ENCODE measurements at places on chromosomes 1 and 21.
A peak's percentile ranks its signal among the peaks of the same experiment; 100 is the strongest.

DNA sequence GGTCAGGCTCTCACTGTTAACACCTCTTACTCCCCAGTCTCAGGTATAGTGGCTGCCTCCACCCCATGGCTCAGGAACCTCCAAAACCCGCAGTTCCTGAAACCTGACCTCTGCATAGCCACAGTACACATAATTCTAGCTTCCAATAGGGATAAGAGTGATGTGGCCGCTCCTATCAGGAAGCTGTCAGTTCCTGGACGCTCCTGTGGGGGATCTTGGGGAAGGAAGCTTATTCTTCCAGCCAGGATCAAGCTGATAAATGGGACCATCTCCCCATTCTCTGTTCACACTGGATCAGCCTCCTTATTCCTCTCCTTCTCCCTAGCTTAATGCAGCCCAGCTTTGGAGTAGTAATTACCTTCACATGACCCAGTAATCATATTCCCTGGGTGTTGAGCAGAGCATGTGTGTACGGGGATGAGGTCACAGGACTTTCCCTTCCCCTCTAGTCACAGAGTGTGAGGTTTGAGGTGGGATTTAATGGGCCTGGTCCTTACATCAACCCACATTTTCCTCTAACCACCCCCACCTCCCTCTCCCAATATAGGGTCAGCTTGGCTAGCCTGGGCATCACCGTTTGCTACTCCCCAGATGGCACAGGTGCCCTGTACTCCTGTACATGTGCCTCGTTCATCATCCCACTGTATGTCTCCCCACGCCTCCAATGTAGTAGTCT lies 7.0 kb upstream of the POU3F1 start:
- no peak for DNase-seq

GRCh38 chr1:184469396-184469795 lies 82.6 kb downstream of the C1orf21 start:
- no peak for DNase-seq

DNA sequence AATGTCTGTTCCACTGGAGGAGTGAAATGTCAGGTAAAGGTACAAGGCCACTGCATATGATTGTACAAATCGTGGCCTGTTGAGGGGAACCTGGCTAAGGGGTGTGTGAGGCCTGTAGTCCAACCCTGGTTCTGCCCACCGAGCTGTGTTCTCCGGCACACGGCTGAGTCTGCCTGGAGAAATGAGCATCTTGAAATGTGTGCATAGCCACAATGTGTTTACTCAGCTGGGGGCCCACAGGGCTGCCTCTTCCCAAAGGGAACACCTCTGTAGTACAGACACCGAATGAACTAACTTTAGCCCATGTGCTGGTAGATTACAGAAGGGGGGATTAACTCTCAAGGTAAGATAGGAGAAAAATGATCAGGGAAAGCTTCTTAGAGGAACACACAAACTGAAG lies 30.2 kb downstream of the AK4 start:
- DNase-seq: no peak

DNA sequence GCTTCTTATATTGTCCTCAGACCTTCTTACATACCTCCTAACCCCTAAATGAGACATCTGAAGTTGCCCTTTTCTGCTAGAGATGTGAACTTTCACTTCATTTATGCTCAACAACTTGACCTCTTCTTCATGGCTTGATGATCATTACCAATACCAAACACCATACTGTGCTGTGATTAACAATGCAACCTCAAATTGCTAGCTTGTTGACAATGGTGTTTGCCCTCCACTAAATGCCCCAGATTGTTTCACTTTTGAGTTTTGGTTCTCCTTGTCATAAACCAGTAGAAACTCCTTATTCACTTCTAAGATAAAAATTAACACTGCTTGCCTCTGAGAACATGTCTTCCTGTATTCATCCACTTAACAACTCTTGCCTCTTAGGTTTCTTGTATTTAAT lies 5.6 kb downstream of the JAK1 start:
- no peak for DNase-seq

DNA sequence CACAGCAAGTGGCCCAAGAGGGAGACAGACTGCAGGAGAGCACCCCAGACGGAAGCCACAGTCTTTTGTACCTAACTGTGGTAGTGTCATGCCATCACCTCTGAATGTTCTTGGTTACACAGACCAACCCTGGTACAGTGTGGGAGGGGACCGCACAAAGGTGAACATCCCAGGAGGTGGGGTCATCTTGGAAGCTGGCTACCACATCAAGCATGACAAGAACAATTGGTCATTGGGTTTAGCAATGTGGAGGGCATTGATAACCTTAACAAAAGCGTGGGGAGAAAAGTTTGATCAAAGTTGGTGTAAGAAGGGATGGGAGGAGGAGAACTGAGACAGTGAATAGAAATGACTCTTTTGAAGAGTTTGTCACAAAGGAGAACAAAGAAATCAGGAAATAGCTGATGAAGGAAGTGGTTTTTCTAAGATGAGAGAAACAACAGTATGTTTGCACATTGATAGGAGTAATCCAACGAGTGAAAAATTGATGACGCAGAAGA lies 87.1 kb upstream of the CACNA1E start:
- no peak for DNase-seq

DNA sequence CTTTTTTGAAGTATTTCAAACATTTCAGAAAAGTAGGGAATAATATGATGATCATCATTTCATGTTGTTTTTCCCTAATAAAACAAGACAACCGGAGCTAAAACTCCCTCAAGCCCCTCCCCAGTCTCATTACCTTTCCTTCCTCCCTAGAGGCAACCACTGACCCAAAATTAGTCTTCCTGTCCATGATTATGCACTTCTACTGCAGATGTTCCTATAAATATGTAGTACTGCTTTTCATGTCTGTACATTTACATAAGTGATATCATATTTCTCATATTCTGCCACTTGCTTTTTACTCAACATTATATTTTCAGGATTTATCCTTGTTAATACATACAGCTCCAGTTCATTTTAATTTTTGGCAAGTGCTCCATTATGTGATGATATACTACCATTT lies 58.7 kb upstream of the GOLT1A start:
- no peak for DNase-seq

- no peak for DNase-seq
Measured at GRCh38 chr1:233357595-233358397, 30.3 kb downstream of the MAP3K21 start.

DNA sequence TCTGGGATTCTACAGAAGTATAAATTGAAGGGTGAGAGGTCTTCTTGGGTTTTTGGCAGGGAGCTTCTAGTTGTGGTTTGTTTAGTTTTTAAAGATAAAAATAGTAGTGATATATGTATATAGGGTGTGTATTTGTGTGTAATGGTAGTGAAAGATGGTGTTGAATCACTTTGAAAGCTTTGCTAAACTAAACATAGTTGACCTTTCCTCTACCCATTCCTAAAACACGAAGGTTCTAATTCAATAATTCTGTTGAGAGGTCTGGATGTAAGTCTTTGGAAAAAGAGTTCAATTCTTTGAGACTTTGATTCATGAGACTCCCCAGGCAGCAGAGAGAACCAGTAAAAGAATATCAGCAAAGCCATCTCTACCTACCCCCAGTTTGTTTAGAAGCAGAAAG lies 247.9 kb upstream of the DUSP10 start:
- no peak for DNase-seq

GRCh38 chr1:67376381-67376780 lies 53.8 kb downstream of the SERBP1 start:
- no peak for DNase-seq

GRCh38 chr1:115761601-115762302 lies 6.8 kb downstream of the CASQ2 start:
- no peak for DNase-seq

DNA sequence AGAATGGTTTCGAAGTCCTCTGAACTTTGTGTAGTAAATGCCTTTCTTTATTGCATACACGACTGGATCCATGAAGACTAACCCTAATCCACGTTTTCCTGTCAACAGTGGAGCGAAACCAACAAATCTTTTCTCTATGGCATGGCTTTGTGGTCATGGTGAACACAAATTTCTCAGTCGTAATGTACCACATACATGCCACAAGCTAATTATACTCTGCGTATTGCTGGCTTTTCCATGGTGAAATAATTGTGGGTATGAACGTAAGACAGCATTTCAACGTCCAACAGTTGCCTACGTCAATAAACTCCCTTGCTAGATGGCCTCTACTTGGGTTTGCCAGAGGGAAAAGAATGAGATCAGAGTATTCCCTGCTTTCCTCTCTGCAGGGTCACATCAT lies 27.5 kb downstream of the INTS7 start:
- DNase-seq: no peak

GRCh38 chr21:25424048-25424447 lies 183.2 kb downstream of the MRPL39 start:
- no peak for DNase-seq

DNA sequence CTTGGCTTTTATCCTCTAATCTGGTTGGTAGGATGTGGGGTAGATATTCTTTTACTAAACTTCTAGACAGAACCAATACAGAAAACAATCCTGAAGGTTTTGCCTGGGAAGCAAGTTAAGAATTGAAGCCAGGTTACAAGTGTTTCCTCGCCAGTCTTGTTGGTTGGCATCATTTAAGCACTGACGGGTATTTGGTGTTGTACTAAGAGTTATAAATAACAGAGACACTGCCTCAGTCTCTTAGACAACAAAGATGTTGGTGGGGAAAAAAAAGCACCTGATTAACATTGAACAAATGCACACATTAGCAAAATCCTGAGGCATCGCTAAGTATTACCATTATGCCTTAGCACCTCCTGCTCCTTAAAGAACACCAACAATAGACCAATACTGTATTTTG lies 272.2 kb downstream of the BRINP2 start:
- no peak for DNase-seq

DNA sequence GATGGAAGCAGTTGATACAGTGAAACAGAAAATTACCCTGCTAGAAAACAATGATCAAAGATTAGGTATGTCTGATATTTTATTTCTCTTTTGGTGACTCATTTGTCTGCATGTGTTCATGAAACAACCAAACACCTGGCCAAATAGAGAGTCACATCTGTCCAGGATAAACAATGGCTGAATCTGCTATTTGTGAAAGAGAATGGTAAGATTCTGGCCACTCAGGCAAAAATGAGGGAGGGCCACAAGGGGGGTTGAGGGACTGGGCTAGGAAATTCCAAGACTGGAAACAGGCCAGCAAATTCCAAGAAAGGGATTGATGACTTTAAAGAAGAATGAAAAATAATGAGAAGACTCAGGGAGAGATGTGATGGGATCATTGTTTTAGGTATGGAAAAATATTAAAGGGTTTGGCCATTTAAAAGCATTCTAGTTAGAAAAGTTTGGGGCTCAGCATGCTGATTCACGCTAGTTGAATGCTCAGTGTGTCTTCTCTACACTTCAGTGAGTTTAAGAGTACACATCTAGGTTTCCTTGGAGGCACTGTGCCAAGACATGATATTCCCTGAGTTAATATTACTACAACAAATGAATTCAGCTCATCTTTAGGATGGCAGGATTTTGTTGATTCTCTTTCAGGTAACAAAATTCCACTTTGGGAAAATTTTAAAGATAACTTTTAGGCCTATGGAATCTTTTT lies 44.9 kb downstream of the TRAF5 start:
- no peak for DNase-seq

- DNase-seq: no peak
Measured at GRCh38 chr1:219143735-219144134, 29.9 kb upstream of the LYPLAL1 start.

DNA sequence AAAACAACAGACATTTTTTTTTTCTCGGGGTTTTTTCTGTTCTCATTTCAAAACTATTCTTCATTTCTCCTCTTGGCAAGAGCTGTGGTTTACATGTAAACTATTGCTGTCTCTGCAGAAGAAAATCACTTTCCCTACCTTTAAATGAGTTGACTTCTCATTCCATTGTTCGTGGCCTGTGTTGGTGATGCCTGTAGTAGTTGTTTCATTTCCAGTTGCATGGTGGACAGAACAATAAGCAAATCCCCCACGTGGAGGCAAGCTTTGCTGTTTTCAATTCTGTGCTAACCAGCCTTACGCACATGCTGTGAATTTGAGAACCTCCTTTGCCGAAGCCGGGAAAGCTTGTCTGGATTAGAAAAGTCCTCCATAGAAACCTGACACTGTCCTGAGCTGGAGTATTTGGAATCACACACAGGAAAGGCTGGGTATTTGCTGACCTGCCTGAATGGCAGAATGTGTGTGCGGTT lies 26.2 kb upstream of the MAP3K7CL start:
- no peak for DNase-seq

- DNase-seq: peak; percentile 60
Measured at GRCh38 chr1:184036517-184036949, 995 bp downstream of the COLGALT2 start.

DNA sequence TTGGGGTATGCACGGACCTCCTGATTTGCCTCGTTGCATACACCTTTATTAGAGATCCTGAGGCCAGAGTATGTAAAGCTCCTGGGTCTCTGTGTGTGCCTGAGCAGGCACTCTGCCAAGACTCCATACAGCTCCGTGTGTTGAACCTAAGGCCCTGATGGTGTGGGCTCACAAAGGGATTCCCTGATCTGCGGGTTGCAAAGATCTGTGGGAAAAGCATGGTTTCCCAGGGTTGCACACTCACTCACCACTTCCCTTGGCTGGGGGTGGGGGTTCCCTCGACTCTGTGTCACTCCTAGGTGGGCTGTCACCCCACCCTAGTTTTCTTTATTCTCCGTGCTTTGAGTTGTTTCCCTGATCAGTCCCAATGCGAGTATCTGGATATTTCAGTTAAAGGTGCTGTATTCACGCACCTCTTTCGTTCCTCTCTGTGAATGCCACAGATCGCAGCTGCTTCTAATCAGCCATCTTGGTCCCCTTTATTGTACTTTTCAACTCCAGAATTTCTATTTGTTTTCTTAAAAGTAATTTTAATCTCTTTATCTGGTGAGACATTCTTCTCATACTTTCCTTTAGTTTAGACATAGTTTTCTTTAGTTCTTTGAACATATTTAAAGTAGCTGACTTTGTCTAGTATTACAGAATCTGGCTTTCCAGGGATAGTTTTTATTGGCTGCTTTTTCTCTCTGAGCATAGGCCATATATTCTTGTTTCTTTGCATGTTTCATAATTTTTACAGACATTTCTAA lies 39.0 kb upstream of the F3 start:
- DNase-seq: no peak

GRCh38 chr1:94660994-94661393 lies 119.4 kb upstream of the F3 start:
- no peak for DNase-seq

DNA sequence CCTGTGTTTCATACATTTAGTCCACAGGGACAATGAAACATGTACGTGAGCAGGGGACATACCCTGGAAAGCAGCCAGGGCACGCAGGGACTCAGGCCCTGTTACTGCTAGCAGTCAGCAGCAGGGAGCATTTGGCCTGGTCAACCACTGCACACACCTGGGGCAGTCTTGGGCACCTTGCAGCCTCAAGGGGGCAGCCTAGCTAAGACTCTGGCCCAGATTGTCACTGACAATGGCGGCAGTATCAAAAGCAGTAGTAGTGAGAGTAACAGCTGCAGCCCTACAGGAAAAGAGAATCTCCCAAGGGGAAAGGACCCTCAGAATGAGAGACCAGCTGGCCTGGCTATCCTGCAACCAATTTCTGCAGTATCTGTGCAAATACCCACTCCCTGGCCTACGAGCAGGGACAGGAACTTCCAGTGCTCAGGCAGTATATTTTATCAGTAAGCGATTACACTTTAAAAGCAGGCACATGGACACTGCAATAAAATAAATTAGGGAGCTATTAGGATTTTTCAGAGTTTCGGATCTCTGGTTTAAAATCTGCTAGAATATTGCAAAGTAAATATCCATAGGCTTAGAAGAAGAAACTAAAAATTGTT lies 475.6 kb downstream of the LTN1 start:
- peak; percentile 10 for DNase-seq

GRCh38 chr21:46226146-46226545 lies 2.4 kb downstream of the LSS start:
- no peak for DNase-seq
